ENCODE measurements at places on chromosomes 6 and 20. TPM values are rescaled to one million over a fixed set of nuclear protein-coding genes. Genes with fewer than 3 reads are reported as not detected.

The MICAL1 gene
- 45.6 TPM for polyA plus RNA-seq

The PRRT1 gene
- 1.2 TPM for polyA plus RNA-seq

The GNMT gene
- polyA plus RNA-seq: 1.4 TPM

The FKBP1C gene
- polyA plus RNA-seq: 1.7 TPM

The TBC1D7 gene
- 27.5 TPM for polyA plus RNA-seq

The PEX3 gene
- polyA plus RNA-seq: 14.1 TPM

The UQCC2 gene
- 59.0 TPM for polyA plus RNA-seq

The FGD2 gene
- not detected for polyA plus RNA-seq

The FNDC11 gene
- 5.5 TPM for polyA plus RNA-seq

The C6orf52 gene
- 0.71 TPM for polyA plus RNA-seq

The PPP1R16B gene
- polyA plus RNA-seq: 0.91 TPM

The CD93 gene
- 0.02 TPM for polyA plus RNA-seq

The TSPYL1 gene
- polyA plus RNA-seq: 27.9 TPM

The LAMA5 gene
- 27.2 TPM for polyA plus RNA-seq

The STXBP5 gene
- 12.0 TPM for polyA plus RNA-seq

The DUSP15 gene
- polyA plus RNA-seq: 5.4 TPM

The TCP11 gene
- polyA plus RNA-seq: 0.16 TPM

The SLC24A3 gene
- not detected for polyA plus RNA-seq

The EYA2 gene
- polyA plus RNA-seq: not detected

The MDC1 gene
- 5.9 TPM for polyA plus RNA-seq

The PRSS35 gene
- 0.36 TPM for polyA plus RNA-seq

The MDFI gene
- 6.3 TPM for polyA plus RNA-seq

The SSTR4 gene
- not detected for polyA plus RNA-seq

The GNAS-AS1 gene
- polyA plus RNA-seq: 1.2 TPM

The MLIP gene
- not detected for polyA plus RNA-seq

The NR2E1 gene
- polyA plus RNA-seq: not detected

The PROKR2 gene
- polyA plus RNA-seq: 0.13 TPM

The BTN1A1 gene
- not detected for polyA plus RNA-seq

The PACRG gene
- polyA plus RNA-seq: 0.52 TPM

The BPI gene
- not detected for polyA plus RNA-seq

The SGK2 gene
- polyA plus RNA-seq: 0.57 TPM

The CDSN gene
- polyA plus RNA-seq: not detected

The PLG gene
- polyA plus RNA-seq: not detected

The CBLN4 gene
- polyA plus RNA-seq: not detected

The TAGAP gene
- polyA plus RNA-seq: not detected

The SAMHD1 gene
- 5.9 TPM for polyA plus RNA-seq

The DYNLT2 gene
- 0.81 TPM for polyA plus RNA-seq

The RNF5 gene
- polyA plus RNA-seq: 74.8 TPM

The CYP24A1 gene
- 9.1 TPM for polyA plus RNA-seq

The OSTM1 gene
- polyA plus RNA-seq: 12.9 TPM

The ABT1 gene
- polyA plus RNA-seq: 18.4 TPM

The TBPL1 gene
- 22.4 TPM for polyA plus RNA-seq

All from SK-N-SH (cell line).